WTC11 (cell line): ENCODE measurements at places on chromosomes 16 and 17.

DNA sequence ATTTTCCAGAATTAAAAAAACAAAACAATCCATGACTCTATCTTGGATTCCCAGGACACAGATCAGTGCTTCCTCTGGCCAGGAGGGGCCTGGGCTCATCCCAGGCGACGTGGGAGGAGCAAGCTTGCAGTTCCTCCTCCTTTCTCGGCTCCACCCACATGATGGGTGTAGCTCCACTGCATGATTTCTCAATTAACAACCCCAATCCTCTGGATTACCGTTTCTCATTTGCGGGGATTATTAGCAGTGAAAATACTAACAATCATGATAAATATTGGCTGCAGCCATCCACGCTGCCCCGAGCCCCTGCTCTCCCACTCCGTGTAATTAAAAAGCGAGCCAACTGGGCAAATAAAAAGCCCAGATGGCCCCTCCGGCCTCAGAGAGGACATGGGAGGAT, 46.4 kb upstream of the SDK2 start:
- H3K36me3 ChIP-seq = no peaks in the 10 kb centered on the region
- peaks cover 55% of the 10 kb centered on the region for H3K4me1 ChIP-seq
- H3K4me3 ChIP-seq = no peak overlapping the region

- H3K27me3 ChIP-seq = peaks cover 14% of the 10 kb centered on the region
- H3K27ac ChIP-seq = no peak overlapping the region
- H3K36me3 ChIP-seq = peaks cover 48% of the 10 kb centered on the region
- no peak overlapping the region for H3K4me3 ChIP-seq
- no peak for DNase-seq
- no peaks in the 10 kb centered on the region for H3K4me1 ChIP-seq
Observed at GRCh38 chr16:7316281-7316888, 16.3 kb upstream of the RBFOX1 start.

GRCh38 chr16:74030000-74030706, 266.5 kb upstream of the PSMD7 start:
- no peaks in the 10 kb centered on the region for H3K36me3 ChIP-seq
- H3K27me3 ChIP-seq = peaks cover 9% of the 10 kb centered on the region
- no peak overlapping the region for H3K4me3 ChIP-seq
- no peak overlapping the region for H3K27ac ChIP-seq
- DNase-seq = no peak

DNA sequence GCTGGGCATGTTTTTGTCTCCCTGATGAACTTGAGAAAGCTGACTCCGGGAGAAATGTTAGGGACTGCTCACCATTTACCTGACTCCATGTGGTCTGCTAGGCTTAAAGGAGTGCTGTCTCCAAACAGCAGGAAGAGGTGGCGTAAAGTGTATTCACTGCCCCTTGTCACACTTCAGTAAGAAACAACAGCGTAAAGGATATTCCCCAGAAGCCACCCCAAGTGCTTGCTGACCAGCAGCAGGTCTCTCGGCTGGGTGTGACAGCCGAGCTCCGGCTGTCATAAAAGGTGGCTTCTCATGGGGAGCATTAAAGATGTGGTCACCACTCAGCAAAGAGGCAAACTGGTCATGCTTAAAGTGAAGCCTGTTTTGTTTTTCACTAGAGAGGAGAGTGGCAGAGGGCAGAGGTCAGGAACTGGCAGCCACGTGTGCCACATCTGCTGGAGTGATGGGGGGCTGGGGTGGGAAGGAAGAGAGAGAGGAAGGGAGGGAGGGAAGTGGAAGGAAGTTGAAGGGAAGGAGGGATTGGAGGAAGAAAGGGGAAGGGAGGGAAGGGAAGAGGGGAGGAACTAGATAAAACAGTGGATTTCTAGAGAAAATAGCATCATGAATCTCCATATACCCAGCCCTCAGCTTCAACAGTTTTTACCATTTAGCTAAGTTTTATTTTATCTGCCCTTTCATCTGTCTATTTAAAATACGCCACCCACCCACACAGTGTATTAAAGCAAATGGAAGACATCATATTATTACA, 119.3 kb downstream of the CLEC16A start:
- no peak for DNase-seq
- H3K27ac ChIP-seq = no peak overlapping the region
- peaks cover 8% of the 10 kb centered on the region for H3K4me1 ChIP-seq
- no peaks in the 10 kb centered on the region for H3K27me3 ChIP-seq
- no peaks in the 10 kb centered on the region for H3K36me3 ChIP-seq
- H3K4me3 ChIP-seq = no peak overlapping the region
